ENCODE measurements at places on chromosomes 2 and 18.

DNA sequence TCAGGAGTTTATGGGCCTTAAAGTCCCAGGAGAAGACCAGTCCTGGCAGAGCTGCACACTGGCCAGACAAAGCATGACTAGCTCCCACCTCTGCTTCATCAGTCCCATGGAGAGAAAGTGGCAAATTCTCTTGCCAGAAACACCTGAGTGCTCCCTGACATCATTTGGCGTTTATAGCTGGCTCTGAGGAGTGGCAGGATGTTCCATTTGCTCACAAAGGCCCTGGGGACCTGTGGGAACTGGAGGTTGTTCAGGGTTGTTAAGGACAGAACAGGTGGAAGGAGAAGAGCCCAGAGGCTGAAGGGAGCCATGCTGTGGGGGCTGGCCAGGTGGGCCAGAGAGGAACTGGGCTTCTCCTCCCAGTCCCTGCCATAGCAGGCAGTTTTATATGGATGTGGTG, 56.1 kb downstream of the RPL37A start:
- no peak for DNase-seq

DNA sequence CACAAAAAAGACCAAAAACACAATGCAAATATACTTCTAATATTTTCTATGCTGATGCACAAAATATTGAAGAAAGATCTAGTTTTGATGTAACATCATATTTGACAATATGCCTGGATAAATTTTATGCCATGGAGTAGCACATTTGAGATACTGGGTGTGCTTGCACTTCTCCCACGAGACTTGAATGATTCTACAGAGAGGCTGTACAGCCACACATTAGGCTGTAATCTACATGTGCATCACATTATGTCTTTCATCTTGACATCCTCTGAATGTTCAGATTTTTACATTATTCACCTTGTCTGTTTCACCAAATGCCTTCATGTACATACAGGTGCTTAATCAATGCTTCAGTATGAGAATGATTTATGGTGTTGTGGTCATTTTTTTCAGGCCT, 756.4 kb upstream of the CDH7 start:
- DNase-seq: no peak

GRCh38 chr2:203671876-203672275, 34.6 kb upstream of the CD28 start:
- DNase-seq: no peak

GRCh38 chr2:240972636-240973521, 25.5 kb upstream of the SNED1 start:
- no peak for DNase-seq

GRCh38 chr2:23459032-23459431, 74.1 kb downstream of the KLHL29 start:
- DNase-seq: no peak

DNA sequence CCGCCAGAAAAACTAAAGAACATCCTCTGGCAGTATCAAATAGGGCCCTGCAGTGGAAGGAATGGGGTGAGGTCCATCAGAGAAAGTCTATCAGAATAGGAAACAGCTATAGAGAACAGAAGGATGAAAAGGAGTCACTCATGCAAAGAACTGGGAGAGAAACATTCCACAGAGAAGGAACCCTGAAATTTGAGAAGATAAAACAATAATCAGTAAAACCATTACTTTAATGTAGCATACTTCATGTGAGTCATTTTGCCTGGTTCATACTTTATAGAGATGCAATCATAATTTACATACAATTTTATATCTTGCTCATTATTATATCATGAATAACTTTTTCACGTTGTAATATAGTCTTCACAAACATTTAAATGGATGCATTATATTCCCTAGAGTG, 402.2 kb downstream of the NCKAP5 start:
- no peak for DNase-seq

DNA sequence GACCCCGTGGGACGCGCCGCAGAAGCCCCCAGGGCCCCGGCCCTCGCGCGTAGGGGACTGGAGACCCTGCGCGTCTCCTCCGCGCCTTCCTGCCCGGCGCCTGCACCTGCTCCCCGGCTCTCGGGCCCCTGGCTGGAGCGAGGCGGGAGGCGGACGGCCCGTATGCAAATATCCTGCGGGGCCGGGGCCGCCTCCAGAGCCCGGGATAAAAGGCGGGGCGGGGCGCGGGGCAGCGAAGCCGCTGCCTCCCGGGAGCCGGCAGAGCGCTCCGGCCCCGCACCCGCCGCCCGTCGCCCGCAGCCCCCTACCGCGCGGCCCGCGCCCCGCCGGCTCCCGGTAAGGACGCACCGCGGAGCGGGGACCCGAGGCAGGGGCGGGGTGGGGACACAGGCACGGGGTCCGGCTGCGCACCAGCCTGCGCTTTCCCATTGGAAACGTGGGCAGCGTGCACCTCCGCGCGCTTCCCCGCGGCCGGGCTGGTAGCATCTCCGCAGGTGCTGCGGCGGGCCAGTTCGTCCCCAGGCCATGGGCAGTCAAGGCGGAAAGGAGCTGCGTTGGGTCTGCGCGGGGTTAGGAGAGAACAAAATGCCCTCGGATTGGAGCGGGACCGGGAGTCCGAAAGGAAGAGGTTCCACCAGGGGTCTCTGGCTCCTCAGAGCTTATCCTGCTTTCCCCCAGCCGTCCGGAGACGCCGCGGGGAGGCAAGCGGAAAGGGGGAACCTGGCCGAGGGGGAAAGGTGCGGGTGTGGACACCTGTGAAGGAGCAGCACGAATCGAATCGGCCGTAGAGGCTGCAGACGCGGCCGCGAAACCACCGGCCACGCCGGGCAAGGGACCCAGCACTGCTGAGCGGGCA, at the start of gene ATP6V1C2:
Gene ATP6V1C2 (plus strand): TSS at position 235 of the 856 bp plus-strand sequence. CDS start 1,220 bp downstream, outside the sequence.
- no peak for DNase-seq

GRCh38 chr2:17747684-17748452, 5.7 kb downstream of the SMC6 start:
- DNase-seq: no peak

- no peak for DNase-seq
These were observed 168.4 kb downstream of the SOCS6 start for GRCh38 chr18:70457223-70457622.

DNA sequence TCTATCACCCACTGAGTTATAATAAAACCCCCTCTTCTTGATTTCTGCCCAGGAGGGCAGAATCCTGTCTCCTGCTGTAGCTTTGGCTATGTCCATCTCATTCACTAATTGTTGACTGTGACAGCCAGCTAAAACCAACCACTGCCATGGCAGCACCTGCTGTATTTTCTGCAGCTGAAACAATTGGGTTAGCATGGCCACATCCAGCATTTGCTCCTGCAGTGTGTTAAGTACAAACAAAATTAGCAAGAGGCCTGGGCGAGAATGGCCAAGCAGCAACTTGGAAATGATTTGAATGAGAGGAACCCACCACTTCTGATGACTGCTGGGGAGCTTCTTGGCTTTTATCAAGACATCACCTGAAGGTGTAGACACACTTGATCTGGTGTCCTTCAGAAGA, 89.4 kb upstream of the LRRTM1 start:
- DNase-seq: no peak

DNA sequence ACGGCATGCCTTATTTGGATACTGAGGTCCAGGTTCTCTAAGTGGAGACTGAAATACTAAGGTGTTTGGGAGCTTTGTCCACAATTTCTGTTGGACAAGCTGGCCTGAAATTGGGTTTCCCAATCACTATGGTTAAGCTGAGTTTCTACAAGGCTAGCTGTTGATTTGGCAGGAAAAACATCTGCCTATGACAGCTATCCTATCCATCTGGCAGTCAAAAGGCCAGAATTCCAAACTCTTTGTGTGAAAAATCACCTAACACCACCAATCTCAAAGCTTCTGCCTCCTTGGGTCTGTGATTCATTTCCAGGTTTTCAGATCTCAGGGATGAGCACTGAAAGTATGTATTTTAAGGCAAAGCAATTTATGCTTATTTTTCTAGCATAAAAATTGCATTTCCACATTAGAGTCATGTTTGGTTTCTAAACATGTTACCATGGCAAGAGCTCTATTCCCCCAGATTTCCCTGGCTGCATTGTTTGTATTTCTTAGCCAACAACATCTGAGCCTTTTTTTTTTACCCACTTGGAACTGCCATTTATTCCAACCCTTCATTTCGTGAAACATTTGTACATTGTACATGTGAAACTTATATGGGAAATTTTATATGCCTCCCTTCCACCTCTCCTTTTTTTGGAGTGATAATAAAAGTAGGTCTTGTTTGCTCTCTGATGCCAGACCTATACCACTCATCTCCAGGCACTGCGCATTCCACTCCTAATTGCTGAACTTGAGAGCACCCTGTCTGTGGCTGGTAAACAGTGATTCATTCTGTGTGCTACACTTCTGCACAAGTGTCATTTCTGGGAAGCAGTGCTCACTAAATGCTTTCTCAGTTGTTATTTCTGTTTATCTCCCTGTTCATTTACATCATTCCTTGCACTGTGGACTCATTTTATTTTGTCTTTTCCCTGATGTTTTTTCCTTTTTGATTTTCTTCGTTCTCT, 15.9 kb upstream of the CCDC85A start:
- DNase-seq: no peak

- no peak for DNase-seq
These were observed 547.2 kb upstream of the SETBP1 start for GRCh38 chr18:44133483-44133882.

- DNase-seq: no peak
These were observed 331.3 kb downstream of the CYRIA start for GRCh38 chr2:16334366-16334765.

DNA sequence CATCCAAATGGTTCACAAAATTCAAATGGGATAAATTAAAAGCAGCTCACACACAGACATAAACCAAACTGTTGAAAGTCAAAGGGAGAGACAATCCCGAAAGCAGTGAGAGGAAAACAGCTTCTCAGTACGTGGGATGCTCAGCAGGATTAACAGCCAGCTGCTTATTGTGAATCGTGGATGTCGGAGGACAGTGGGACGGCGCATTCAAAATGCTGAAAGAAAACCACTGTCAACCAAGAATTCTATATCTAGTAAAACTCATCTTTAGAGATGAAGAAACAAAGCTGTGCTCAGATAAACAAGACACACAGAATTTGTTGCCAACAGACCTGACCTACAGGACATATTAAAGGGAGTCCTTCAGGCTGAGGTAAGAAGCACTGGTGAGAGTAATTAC, 102.9 kb downstream of the NFATC1 start:
- no peak for DNase-seq

- no peak for DNase-seq
These were observed 142.0 kb upstream of the GAREM1 start for GRCh38 chr18:32612651-32613050.

GRCh38 chr2:74917702-74918619, 40.5 kb upstream of the POLE4 start:
- no peak for DNase-seq

GRCh38 chr2:94871226-94872087, at the start of gene TEKT4:
Gene TEKT4 (plus strand): TSS chr2:94871430. CDS start chr2:94871580, 150 bp downstream.
- DNase-seq: no peak

DNA sequence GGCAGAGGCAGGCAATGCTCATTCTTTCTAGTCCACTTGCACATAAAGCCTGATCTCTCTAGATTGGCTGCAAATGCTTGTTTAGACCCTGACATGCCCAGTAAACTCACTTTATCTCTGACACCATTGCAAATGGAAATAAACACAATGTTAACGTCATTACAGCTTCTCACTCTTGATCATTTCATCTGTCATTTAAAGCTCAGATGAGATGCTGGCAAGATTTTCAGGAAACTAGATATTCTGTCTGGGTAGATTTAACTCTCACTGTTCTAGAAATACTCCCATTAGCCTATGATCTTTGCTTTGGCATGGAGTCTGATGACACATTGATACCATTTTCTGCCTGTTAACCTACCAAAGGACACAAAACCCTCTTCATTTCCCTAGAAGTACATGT, 320.7 kb upstream of the HNRNPA3 start:
- no peak for DNase-seq

DNA sequence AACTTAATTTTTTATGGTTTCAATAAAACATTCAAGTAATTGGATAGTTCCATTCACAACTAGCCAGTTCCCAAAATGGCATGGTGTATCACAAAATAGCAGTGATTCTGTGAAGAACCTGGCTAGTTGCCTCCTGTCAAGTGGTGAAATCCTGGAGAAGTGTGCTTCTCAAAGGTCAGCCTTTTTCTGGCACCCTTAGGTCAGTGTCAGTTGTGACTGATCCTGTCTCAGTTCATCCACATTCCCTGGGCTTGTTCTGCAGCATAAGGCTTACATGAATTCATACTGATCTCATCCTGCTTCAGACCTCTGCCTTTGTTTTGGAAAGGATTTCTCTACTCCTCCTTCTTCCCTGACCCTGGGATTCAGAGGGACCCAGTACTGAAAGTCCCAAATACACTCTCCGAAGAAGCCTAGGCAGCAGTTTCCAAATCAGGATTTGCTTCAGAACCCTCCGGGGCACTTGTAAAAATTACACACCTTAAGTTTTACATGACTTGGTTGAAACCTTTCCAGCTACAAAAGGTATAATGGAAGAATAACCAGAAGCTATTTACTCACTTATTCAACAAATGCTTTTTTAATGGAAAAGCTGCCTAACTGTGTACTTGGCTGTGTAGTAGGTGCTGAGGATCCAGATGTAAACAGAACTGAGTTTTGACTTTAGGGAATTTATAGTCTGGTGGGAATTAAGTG, 11.0 kb downstream of the MAP3K20 start:
- no peak for DNase-seq

GRCh38 chr2:3662239-3662638, 4.2 kb downstream of the ALLC start:
- no peak for DNase-seq

DNA sequence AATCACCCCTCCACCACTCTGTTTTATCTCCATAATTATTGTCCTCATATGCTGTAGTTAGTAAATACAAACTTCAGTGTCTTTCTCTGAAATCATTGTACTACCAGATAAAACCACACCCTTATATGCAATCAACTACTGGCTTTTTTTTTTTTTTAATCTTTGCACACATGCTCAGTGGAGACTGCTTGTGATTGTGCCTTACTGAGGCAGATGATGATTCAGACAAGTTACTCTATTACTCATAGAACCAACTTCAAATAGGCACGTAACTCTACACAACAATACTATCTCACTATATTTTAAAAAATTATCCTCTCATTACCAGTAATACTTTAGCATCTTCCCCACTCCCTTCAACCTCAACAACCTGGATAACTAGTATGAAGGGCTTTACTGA, 1278.4 kb upstream of the PIK3C3 start:
- no peak for DNase-seq

- DNase-seq: no peak
These were observed 22.8 kb downstream of the EHD3 start for GRCh38 chr2:31256611-31257382.

GRCh38 chr2:204901591-204901990, 356.3 kb downstream of the PARD3B start:
- no peak for DNase-seq

GRCh38 chr2:203637471-203638167, 68.8 kb upstream of the CD28 start:
- DNase-seq: peak; percentile 5

GRCh38 chr18:79380816-79381806, 14.6 kb upstream of the NFATC1 start:
- peak; percentile 64 for DNase-seq

- DNase-seq: no peak
These were observed 7.7 kb upstream of the SULT1C4 start for GRCh38 chr2:108370080-108370479.

DNA sequence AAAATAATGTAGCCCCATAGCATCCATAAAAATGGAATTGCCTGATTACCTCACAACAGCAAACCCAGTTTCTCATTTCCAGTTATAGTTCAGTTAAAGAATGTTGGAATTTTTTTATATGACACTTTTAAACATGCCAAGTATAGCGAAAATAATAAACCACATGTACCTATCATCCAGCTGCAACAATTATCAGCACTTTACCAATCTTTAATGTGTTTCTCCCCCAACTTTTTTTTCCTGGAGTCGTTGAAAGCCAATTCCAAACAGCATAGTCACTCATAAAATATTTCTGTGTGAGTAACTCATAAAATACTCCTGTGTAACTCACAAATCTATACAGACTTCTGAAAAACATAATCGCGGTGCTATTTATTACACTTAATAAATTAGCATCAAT, 38.1 kb downstream of the SMAD4 start:
- DNase-seq: no peak
